ENCODE measurements at places on chromosomes 5 and 9. TPM values are rescaled to one million over a fixed set of nuclear protein-coding genes. Genes with fewer than 3 reads are reported as not detected.
A peak's percentile ranks its signal among the peaks of the same experiment; 100 is the strongest.

DNA sequence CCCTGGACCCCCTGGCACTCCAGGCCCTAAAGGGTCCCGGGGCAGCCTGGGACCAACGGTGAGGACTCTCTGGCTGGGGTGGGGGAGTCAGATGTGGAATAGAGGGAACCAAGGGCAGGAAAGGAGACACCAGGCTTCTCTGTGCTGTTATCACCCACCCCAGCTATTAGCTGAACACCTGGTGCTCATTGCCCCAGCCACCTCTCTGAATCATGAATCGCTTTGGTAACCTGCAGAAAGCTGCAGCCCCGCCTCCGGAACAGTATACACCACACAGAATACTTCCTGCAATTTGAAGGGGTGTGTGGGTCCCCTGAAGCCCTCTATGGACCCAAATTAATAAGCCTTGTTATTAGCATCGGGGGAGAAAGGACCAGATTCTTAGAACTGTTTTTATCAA, 40.4 kb upstream of the ORM1 start:
- no peak for DNase-seq
- no peaks in the 10 kb centered on the region for H3K4me1 ChIP-seq
- no peak overlapping the region for H3K27ac ChIP-seq
- no peak overlapping the region for H3K4me3 ChIP-seq
- no peaks in the 10 kb centered on the region for H3K36me3 ChIP-seq

GRCh38 chr9:127991017-127991756, 10.4 kb upstream of the EEIG1 start:
- H3K27ac ChIP-seq = no peak overlapping the region
- no peaks in the 10 kb centered on the region for H3K36me3 ChIP-seq
- peaks cover 3% of the 10 kb centered on the region for H3K27me3 ChIP-seq
- H3K4me1 ChIP-seq = no peaks in the 10 kb centered on the region

DNA sequence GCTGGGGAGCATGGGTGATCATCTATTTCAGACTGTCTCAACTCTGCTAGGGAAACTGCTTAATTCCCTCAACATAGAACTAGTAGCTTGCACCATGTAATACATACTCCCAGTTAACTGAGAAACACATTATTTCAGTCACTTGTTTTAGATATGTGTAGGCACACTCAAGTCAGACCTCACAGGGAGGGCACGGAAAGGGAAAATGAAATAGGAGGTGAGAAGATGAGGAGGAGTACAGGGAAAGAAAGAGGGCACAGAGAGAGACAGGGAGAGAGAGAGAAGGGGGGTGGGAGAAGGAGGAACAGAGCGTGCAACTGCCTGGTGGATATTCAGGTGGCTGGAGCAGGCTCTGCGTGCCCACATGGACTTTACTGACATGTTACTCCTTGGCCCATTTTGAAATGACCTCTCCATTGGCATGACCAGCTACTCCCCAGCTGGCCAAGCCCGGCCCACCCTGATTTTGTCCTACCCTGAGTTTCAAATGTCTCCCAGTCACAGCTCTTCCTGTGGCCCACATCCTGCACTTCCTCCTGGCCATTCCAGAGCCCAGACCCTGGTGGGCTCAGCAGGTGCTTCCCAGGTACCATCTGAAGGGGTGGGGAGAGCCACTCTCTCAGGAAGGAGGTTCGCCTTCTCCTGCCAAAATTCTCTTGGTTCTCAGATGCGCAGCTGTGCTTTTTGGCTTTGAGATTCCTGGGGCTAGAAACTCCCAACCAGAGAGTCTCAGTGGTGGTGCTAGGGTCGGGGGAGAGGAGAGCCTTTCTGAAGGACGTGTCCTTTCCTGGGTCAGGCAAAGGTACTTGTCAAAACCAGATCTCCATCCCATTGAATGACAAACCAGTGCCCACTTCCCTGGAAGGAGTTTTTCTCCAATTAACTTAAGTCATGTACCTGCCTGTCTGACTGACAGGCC, 229.4 kb downstream of the FSTL4 start:
- no peaks in the 10 kb centered on the region for H3K36me3 ChIP-seq
- H3K4me3 ChIP-seq = no peak overlapping the region

DNA sequence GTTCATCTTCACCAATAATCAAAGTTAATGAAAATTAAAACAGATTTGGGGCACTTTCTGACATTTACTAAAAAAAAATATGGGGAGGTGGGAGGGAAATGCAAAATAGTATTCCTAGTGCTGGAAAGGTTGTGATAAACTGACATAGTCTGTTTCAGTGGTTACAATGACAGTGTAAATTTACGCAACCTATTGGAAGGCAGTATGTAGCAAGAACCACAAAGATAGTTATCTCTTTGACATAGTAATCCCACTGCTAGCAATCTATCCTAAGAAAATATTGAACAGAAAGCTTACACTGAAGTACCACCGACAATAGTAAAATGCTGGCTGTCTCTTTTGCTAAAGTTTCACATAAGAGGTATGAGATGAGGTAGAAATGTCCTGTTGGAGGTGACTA, 15.1 kb upstream of the EPB41L4B start:
- no peaks in the 10 kb centered on the region for H3K27me3 ChIP-seq
- no peak overlapping the region for H3K4me3 ChIP-seq
- no peaks in the 10 kb centered on the region for H3K36me3 ChIP-seq

- H3K4me3 ChIP-seq = peak overlapping the region; percentile 76
- peak; percentile 4 for DNase-seq
- no peaks in the 10 kb centered on the region for H3K27me3 ChIP-seq
- H3K27ac ChIP-seq = peak overlapping the region; percentile 80
- peaks cover 16% of the 10 kb centered on the region for H3K36me3 ChIP-seq
Measured at GRCh38 chr9:109101810-109102209, 17.9 kb downstream of the TMEM245 start.

GRCh38 chr9:20352591-20352990, 269.7 kb downstream of the MLLT3 start:
- no peak for DNase-seq
- H3K27ac ChIP-seq = no peak overlapping the region
- no peaks in the 10 kb centered on the region for H3K4me1 ChIP-seq
- H3K36me3 ChIP-seq = peaks cover 6% of the 10 kb centered on the region
- no peak overlapping the region for H3K4me3 ChIP-seq

DNA sequence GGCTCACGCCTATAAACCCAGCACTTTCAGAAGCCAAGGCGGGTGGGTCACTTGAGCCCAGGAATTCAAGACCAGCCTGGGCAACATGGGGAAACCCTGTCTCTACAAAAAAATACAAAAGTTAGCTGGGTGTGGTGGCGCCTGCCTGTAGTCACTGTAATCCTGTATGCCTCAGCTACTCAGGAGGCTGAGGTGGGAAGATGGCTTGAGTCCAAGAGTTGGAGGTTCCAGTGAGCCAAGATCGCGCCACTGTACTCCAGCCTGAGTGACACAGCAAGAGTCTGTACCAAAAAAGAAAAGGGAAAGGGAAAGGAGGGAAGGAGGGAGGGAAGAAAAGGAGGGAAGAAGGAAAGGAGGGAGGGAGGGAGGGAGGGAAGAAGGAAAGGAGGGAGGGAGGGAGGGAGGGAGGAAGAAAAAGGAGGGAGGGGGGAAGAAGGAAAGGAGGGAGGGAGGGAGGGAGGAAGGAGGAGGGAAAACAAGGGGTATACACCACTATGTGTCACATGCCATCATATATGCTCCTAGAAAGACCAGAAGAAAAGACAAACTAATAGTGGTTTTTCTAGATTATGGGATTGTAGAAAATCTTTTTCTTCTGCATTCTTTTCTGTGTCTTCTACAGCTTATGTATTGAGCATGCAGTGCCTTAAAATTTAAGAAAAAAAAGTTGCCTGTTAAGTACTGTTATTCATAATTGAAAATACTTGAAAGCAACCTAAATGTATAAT, 240.1 kb downstream of the DENND1A start:
- DNase-seq = no peak
- H3K36me3 ChIP-seq = peaks cover 11% of the 10 kb centered on the region
- peaks cover 7% of the 10 kb centered on the region for H3K4me1 ChIP-seq

GRCh38 chr9:17852108-17852507, 273.2 kb downstream of the SH3GL2 start:
- H3K27ac ChIP-seq = no peak overlapping the region
- H3K36me3 ChIP-seq = no peaks in the 10 kb centered on the region
- H3K4me1 ChIP-seq = no peaks in the 10 kb centered on the region
- no peak overlapping the region for H3K4me3 ChIP-seq

DNA sequence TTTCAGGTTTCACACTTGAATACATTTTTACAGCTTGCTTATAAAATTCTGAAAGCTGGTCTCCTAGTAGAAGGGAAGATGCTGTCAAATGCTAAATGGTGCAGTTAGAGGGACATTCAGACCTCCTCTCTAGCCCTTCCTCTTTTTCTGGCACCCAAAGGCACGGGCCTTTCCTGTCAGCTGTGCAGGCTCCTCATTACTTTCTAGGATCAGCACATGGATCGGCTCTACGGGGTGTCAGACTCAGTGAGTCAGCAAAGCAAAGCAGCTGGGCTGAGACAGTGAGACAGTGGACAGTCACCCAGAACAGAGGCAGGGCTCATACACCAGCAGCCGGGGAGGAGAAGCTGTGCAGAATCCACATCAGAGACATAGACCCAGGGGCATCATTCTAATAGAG, 80.0 kb upstream of the TNC start:
- no peaks in the 10 kb centered on the region for H3K4me1 ChIP-seq
- no peak for DNase-seq
- H3K36me3 ChIP-seq = no peaks in the 10 kb centered on the region
- no peak overlapping the region for H3K27ac ChIP-seq

- no peak for DNase-seq
- H3K27me3 ChIP-seq = peaks cover 14% of the 10 kb centered on the region
- peaks cover 22% of the 10 kb centered on the region for H3K4me1 ChIP-seq
- peaks cover 48% of the 10 kb centered on the region for H3K36me3 ChIP-seq
- H3K4me3 ChIP-seq = no peak overlapping the region
Measured at GRCh38 chr9:89360465-89360864, 42.2 kb downstream of the SECISBP2 start.

DNA sequence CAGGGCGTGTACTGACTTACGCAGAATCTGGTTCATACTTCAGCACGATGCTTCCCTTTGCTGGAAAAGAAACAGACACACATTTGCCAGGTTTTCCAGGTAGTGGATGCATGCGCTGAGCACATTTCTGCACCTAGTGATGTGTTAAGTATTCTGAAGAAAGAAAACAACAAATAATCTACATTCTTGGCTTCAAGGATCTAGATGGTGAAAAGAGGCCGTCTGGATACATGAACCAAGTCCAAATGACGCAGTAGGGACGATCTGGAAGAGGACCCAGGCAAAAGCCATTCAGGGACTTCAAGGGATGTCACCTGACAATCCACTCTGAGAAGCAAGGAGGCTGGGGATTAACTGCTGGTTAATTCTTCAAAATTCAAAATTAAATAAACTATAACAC, 30.4 kb downstream of the NSUN2 start:
- DNase-seq = no peak
- H3K36me3 ChIP-seq = peaks cover 68% of the 10 kb centered on the region
- no peaks in the 10 kb centered on the region for H3K27me3 ChIP-seq
- no peak overlapping the region for H3K4me3 ChIP-seq

GRCh38 chr9:27963836-27964235, 390.6 kb upstream of the C9orf72 start:
- no peaks in the 10 kb centered on the region for H3K27me3 ChIP-seq
- no peak overlapping the region for H3K27ac ChIP-seq
- no peak for DNase-seq
- H3K4me1 ChIP-seq = no peaks in the 10 kb centered on the region

GRCh38 chr9:71955300-71955915, 44.0 kb downstream of the C9orf85 start:
- peaks cover 11% of the 10 kb centered on the region for H3K4me1 ChIP-seq
- H3K36me3 ChIP-seq = peaks cover 23% of the 10 kb centered on the region
- DNase-seq = no peak

GRCh38 chr9:114383521-114384231, 4.1 kb downstream of the AKNA start:
- H3K36me3 ChIP-seq = peaks cover 64% of the 10 kb centered on the region
- H3K27ac ChIP-seq = peak overlapping the region; percentile 99
- H3K4me3 ChIP-seq = peak overlapping the region; percentile 97

- H3K4me1 ChIP-seq = no peaks in the 10 kb centered on the region
- H3K4me3 ChIP-seq = no peak overlapping the region
- H3K27ac ChIP-seq = no peak overlapping the region
- peaks cover 39% of the 10 kb centered on the region for H3K36me3 ChIP-seq
- no peak for DNase-seq
Measured at GRCh38 chr9:120482424-120483186, 97.4 kb downstream of the CDK5RAP2 start.

GRCh38 chr5:178180141-178180863, 6.9 kb downstream of the GMCL2 start:
- peaks cover 2% of the 10 kb centered on the region for H3K27me3 ChIP-seq
- no peaks in the 10 kb centered on the region for H3K4me1 ChIP-seq
- no peak for DNase-seq

The COL27A1 gene
- not detected for polyA plus RNA-seq

The CSF1R gene
- 2.5 TPM for polyA plus RNA-seq

The FOXD4L3 gene
- not detected for polyA plus RNA-seq

The ENTREP1 gene
- not detected for polyA plus RNA-seq

The MEGF9 gene
- polyA plus RNA-seq = 13.3 TPM

The GRIN3A gene
- polyA plus RNA-seq = 0.02 TPM

The GFPT2 gene
- not detected for polyA plus RNA-seq

The OR1J2 gene
- not detected for polyA plus RNA-seq

The TEX48 gene
- not detected for polyA plus RNA-seq

The PCDHB7 gene
- polyA plus RNA-seq = not detected

The HSD17B4 gene
- 52.6 TPM for polyA plus RNA-seq

The IL17B gene
- polyA plus RNA-seq = not detected

The PCDHB10 gene
- polyA plus RNA-seq = not detected

The DNAH5 gene
- polyA plus RNA-seq = not detected

The FAM221B gene
- polyA plus RNA-seq = not detected

The ORM2 gene
- polyA plus RNA-seq = not detected

The PCDHGC4 gene
- not detected for polyA plus RNA-seq
